Activated T-cell treated with anti-CD3 and anti-CD28 coated beads for 4 hours (primary cell): ENCODE measurements at places on chromosomes 2 and 18.

GRCh38 chr18:43634994-43635393 lies 357.7 kb upstream of the SYT4 start:
- DNase-seq: no peak

GRCh38 chr2:211766689-211767088 lies 771.9 kb downstream of the ERBB4 start:
- DNase-seq: no peak

DNA sequence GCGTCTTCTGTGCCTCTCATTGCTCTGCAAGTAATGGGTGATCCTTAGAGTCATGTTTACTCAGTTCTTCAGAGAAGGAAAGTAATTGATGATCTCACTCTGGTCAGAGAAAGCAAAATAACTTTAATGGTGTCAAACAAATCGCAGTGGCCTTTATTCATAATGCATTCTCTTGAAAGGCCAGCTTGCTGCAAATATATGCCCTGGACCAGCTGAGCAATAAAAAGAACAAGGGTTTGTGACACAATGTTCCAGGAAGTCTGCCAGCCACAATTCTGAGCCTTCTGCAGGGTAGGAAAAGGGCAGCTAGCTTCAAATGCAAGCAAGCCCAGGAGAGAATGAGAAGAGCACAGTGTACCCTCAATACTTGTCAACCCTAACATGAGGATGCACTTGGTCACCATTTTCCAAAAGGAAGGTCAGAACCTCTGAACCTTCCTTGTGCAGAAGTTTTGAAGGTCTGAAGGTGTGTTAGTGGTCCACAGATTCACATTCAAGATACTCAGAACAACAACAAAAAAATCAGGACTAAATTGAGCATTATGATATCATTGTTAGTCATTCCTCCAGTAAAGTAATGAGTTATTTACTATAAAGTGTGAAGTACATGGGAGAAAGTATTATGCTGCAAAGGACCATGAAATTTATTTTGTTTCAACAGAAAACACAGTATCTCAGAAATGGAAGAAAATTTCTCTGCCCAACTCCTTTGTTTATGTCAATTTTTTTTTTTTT lies 355.6 kb downstream of the PAX3 start:
- DNase-seq: no peak

- no peak for DNase-seq
Measured at GRCh38 chr2:150007815-150008430, 420.3 kb upstream of the MMADHC start.

DNA sequence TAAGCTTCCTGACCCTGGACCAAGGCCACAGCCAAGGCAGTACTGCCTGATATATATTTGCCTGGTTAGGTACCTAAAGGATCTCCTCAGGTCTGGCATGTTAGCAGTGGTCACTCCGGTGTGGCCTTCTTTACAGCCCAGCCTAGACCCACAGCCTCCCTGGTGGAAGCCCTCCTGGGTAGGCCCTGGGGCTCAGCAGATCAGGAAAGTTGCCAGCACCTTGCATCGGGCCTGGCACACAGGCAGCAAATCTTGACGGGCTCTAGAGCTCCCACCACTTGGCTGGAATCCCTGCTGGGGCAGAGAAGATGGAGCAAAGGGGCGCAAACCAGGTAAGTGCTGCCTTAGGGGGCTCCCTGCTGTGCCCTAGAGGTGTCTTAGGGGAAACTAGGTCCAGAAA lies 40.9 kb upstream of the ATP6V1B1 start:
- DNase-seq: no peak

GRCh38 chr2:241309684-241310117 lies 5.8 kb downstream of the HDLBP start:
- peak; percentile 56 for DNase-seq

DNA sequence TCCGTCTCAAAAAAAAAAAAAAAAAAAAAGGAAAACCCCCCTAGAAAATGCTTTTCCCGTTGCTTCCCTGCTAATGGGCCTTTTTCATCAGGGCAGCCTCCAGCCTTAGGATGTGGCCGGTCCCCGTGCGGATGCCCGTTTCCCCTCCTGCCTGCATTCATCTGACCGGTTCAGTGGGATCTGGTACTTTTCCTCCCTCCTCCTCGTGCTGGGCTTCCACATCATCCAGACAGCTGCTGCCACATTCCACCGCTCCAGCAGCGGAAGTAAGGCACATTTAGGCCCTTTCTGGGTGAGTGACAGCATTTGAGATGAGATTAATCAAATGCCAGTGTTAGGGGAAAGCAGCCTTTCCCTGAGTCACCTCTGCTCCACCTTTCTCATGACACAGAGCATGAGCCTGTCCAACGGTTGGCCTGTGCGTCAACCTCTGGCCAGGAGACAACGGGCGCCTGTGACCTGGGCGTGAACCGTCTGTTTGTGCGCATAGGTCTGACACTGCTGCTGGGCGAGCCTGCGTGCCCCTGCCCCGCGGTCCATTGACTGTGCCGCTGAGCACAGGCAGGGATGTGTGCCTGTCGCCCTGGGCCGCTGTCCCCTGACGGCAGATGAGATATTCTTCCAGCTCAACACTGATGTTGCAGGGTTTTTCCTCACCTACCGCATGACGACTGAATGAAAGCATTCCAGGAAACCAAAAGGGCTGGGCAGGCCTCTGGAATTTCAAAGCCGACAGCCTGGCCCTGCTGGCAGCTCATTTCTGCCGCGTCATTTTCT lies 174.0 kb downstream of the TGIF1 start:
- DNase-seq: no peak

DNA sequence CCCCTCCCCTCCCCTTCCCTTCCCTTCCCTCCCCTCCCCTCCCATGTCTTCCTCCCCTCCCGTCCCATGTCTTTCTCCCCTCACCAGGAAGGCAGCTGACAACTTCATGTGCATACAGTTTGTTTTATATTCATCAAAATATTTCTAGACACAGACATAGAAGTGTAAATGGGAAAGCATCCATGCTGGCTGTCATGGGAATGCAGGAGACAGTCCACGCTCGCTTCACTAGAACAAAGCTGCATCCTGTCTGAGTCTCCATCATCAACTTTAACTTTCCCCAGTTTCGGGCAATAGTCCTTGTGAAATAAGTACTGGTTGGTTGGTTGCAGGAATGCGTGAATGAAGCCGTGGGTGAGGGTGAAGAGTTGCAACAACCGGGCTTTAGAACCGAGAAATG lies 226.9 kb downstream of the DCDC2C start:
- DNase-seq: no peak

DNA sequence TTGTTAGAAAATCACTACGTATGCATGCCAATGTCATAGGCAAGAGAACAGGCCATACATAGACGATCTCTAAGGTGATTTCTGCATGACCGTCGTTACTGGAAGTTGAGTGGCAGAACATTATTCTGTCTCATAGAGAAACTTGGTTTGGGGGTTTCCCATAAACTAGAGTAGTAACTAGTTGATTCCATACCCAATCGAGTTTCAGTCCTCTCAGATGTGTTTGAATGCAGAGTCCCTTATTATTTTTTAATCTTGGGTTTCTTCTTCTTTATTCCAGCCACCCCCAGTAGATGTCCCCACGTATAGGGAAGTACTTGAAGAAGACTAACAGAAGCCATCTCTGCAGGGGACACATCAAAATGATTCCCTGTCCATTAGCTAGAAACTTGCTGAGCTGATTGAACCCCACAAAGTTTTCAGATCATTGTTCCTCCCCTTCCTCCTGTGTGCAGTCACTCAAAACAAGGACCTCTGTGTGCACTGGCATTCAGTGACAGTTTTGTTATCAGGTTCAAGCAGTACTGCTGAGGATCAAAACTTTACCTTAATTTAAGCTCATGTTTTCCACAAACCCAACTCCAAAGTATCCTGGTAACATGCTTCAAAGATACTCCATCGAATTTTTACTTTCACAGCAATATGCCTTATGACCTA lies 68.4 kb upstream of the CDCA7 start:
- no peak for DNase-seq
